ENCODE measurements at places on chromosomes 6 and 20. TPM values are rescaled to one million over a fixed set of nuclear protein-coding genes. Genes with fewer than 3 reads are reported as not detected.

- H3K27me3 ChIP-seq = no peaks in the 10 kb centered on the region
- no peaks in the 10 kb centered on the region for H3K4me1 ChIP-seq
- H3K36me3 ChIP-seq = no peaks in the 10 kb centered on the region
- no peak overlapping the region for H3K27ac ChIP-seq
- no peak overlapping the region for H3K4me3 ChIP-seq
Measured at GRCh38 chr20:19701429-19701828, 56.6 kb upstream of the RIN2 start.

SLC24A3 gene
- total RNA-seq = 0.58 TPM

GRCh38 chr6:98203170-98203806 lies 631.1 kb upstream of the POU3F2 start:
- no peaks in the 10 kb centered on the region for H3K4me1 ChIP-seq
- H3K27ac ChIP-seq = no peak overlapping the region
- H3K4me3 ChIP-seq = no peak overlapping the region
- H3K27me3 ChIP-seq = no peaks in the 10 kb centered on the region
- no peaks in the 10 kb centered on the region for H3K36me3 ChIP-seq
- no peak for DNase-seq

GRCh38 chr6:158680481-158680880 lies 30.6 kb downstream of the SYTL3 start:
- no peak for DNase-seq
- no peaks in the 10 kb centered on the region for H3K27me3 ChIP-seq
- no peaks in the 10 kb centered on the region for H3K4me1 ChIP-seq
- H3K36me3 ChIP-seq = no peaks in the 10 kb centered on the region
- H3K4me3 ChIP-seq = no peak overlapping the region

- H3K4me3 ChIP-seq = no peak overlapping the region
- H3K4me1 ChIP-seq = peaks cover 65% of the 10 kb centered on the region
- no peak for DNase-seq
- H3K27me3 ChIP-seq = no peaks in the 10 kb centered on the region
- peak overlapping the region; percentile 42 for H3K27ac ChIP-seq
- H3K36me3 ChIP-seq = no peaks in the 10 kb centered on the region
Measured at GRCh38 chr6:42393339-42393738, 58.4 kb downstream of the TRERF1 start.

DNA sequence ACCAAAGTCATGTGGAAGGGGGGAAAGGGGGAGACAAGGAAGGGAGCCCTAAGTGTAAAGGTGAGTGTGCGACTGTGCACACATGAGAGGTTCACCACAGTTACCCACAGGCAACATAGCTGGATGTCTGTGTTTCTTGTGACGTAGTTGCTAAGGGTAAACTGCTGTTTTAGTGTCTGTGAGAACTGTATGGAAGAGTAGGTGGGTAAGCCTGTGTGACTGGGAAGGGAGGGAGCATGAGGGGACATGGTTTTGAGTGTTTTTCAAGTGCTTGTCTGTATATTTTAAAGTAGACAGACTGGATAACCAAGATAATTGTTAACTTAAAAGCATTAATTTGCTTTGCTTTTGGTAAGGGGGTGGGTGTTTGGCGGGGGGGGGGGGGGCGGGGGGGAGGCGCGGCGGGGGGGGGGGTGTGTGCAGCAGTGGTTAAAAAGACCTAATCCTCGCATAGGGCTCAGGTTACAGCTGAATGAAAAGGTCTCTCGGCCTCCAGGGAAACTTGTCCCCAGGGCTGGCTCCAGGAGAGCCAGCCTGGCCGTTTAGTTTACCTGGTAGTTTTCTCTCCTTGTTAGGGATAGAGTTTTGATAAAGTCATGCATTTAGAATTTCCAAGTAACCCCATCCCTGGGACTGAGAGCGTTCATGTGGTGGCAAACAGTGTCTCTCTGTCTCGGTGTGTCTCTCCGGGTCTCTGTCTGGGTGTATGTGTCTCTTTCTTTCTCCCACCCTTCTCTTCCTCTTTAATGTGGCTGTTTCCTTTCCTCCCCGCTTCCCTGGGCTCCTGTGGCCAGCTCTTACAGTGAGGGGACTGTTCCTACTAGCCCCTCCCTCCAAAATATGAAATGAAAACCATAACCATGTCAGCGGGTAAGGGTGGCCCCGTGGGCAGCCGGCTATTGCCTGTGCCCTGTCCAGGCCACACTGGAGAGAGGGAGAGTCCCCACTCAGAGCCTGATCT lies 3.4 kb downstream of the SCUBE3 start:
- no peak overlapping the region for H3K27ac ChIP-seq
- H3K4me3 ChIP-seq = no peak overlapping the region
- no peaks in the 10 kb centered on the region for H3K36me3 ChIP-seq

DNA sequence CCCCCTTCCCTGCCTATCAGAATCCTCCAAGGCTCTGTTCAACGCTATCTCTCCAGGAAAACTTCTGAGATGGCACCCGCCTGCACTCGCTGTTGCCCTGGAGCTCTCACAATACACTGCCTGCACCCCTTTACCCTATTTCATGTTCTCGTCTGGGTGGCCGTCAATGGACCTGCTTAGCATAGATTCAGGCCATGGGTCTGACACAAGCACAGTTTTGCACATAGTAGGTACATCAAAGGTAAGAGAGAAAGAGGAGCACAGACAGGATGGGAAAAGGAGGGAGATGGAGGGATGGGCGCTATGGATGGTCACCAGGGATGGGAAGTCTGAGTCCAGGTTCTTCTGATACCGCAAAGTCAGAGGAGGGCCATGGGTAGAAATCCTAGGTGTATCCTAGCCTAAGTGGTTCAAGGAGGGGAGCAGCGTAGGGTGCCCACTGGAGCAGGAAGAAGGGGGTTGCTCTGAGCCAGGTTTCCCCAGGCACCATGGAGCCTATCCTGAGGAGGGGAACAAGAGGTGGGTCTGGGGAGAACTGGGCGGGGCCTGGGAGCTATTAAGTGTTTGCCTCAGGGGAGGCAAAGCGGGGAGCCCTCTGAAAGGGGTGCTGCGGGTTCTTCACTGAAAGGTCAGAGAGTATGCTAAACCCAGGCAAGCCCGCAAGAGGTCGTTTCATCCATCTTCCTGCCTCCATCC lies 89.3 kb downstream of the MRPL14 start:
- H3K4me3 ChIP-seq = no peak overlapping the region
- no peaks in the 10 kb centered on the region for H3K36me3 ChIP-seq
- no peaks in the 10 kb centered on the region for H3K4me1 ChIP-seq
- H3K27me3 ChIP-seq = no peaks in the 10 kb centered on the region

RAB22A gene
- total RNA-seq = 17.3 TPM

- no peak overlapping the region for H3K27ac ChIP-seq
- no peak for DNase-seq
- no peaks in the 10 kb centered on the region for H3K4me1 ChIP-seq
Measured at GRCh38 chr6:89199579-89199978, 17.6 kb downstream of the GABRR1 start.

GRM1 gene
- total RNA-seq = not detected

SUMO4 gene
- 20.0 TPM for total RNA-seq

DNA sequence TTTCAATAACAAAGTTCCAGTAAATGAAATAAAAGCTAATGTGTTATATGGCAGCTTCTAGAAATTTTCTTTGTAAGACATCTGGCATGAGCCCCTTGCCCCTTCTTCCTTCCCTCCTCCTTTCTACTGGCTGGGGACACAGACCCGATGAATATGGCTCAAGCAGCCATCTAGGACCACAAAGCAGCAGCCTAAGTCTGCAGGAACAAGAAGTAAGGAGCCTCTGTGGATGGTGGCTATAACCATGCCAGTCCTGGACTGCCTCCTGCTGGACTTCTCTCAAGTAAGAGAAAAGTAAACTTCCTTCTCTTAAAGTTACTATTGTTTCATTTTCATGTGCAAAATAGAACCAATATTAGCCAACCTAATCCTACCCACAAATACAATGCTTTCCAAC lies 114.9 kb upstream of the DST start:
- no peak overlapping the region for H3K27ac ChIP-seq
- H3K27me3 ChIP-seq = no peaks in the 10 kb centered on the region
- H3K4me3 ChIP-seq = no peak overlapping the region
- H3K36me3 ChIP-seq = no peaks in the 10 kb centered on the region
- H3K4me1 ChIP-seq = no peaks in the 10 kb centered on the region

DNA sequence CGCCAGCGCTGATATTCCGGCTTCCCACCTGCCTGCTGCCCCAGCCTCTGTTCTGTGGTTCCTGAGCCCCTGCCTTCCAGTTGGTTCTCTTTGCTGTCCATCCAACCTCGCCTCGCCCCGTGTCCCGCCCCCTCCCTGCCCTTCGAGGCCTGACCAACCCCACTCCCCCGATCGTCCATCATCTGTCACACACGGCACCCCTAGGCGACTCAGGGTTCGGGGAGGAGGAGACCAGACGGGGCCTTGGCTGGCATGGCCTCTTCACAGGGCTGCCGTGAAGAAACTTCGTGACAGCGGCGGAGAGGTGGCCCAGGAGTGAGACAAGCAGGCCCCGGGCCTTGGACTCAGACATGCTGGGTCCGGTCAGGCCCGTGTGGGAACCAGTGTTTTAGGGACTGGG lies 226.1 kb downstream of the QKI start:
- H3K27ac ChIP-seq = no peak overlapping the region
- H3K4me1 ChIP-seq = no peaks in the 10 kb centered on the region
- no peaks in the 10 kb centered on the region for H3K27me3 ChIP-seq
- DNase-seq = no peak
- no peaks in the 10 kb centered on the region for H3K36me3 ChIP-seq
- no peak overlapping the region for H3K4me3 ChIP-seq

GRCh38 chr6:149840345-149841075 lies 23.6 kb downstream of the LRP11 start:
- no peaks in the 10 kb centered on the region for H3K4me1 ChIP-seq
- no peaks in the 10 kb centered on the region for H3K36me3 ChIP-seq
- H3K4me3 ChIP-seq = no peak overlapping the region
- DNase-seq = no peak

GRCh38 chr20:59221049-59221706 lies 57.6 kb downstream of the ZNF831 start:
- no peak for DNase-seq
- no peak overlapping the region for H3K4me3 ChIP-seq
- peak overlapping the region; percentile 62 for H3K27ac ChIP-seq
- no peaks in the 10 kb centered on the region for H3K27me3 ChIP-seq

GRCh38 chr6:72418495-72418894 lies 203.4 kb upstream of the KCNQ5 start:
- no peaks in the 10 kb centered on the region for H3K27me3 ChIP-seq
- no peaks in the 10 kb centered on the region for H3K4me1 ChIP-seq
- H3K27ac ChIP-seq = no peak overlapping the region
- H3K36me3 ChIP-seq = no peaks in the 10 kb centered on the region
- no peak overlapping the region for H3K4me3 ChIP-seq

TRIM31 gene
- 0.32 TPM for total RNA-seq

FNDC11 gene
- total RNA-seq = 0.30 TPM

- no peaks in the 10 kb centered on the region for H3K4me1 ChIP-seq
- no peaks in the 10 kb centered on the region for H3K27me3 ChIP-seq
- H3K27ac ChIP-seq = no peak overlapping the region
- no peak overlapping the region for H3K4me3 ChIP-seq
- no peaks in the 10 kb centered on the region for H3K36me3 ChIP-seq
- DNase-seq = no peak
Measured at GRCh38 chr20:51338692-51339440, 203.7 kb downstream of the NFATC2 start.

- H3K27me3 ChIP-seq = peaks cover 15% of the 10 kb centered on the region
- peaks cover 29% of the 10 kb centered on the region for H3K4me1 ChIP-seq
- no peak overlapping the region for H3K27ac ChIP-seq
- no peak overlapping the region for H3K4me3 ChIP-seq
- no peaks in the 10 kb centered on the region for H3K36me3 ChIP-seq
- no peak for DNase-seq
Measured at GRCh38 chr20:46013322-46013828, 4.7 kb downstream of the MMP9 start.

CMTR1 gene
- 76.0 TPM for total RNA-seq

- H3K27ac ChIP-seq = no peak overlapping the region
- no peak for DNase-seq
- H3K4me1 ChIP-seq = no peaks in the 10 kb centered on the region
- H3K4me3 ChIP-seq = no peak overlapping the region
Measured at GRCh38 chr6:159512571-159512970, 180.5 kb downstream of the SOD2 start.

DNA sequence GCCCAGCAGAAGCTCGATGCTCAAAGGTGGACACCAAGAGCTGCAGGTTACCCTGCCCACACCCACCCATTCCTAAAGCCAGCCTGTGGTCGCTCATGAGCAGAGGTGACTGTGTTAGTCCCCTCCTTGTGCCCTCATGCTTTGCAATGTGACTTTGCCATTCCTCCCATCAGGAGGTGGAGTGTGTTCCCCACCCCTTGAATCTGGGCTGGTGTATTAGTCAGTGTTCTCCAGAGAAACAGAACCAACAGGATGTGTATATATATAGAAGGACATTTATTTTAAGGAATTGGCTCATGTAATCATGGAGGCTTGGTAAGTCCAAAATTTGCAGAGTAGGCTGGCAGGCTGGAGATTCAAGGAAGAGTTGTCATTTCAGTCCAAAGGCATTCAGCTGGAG lies 54.4 kb upstream of the RNF24 start:
- no peaks in the 10 kb centered on the region for H3K27me3 ChIP-seq
- H3K4me1 ChIP-seq = no peaks in the 10 kb centered on the region
- no peak overlapping the region for H3K27ac ChIP-seq
- H3K4me3 ChIP-seq = no peak overlapping the region

MOG gene
- not detected for total RNA-seq

MCCD1 gene
- total RNA-seq = not detected

DNA sequence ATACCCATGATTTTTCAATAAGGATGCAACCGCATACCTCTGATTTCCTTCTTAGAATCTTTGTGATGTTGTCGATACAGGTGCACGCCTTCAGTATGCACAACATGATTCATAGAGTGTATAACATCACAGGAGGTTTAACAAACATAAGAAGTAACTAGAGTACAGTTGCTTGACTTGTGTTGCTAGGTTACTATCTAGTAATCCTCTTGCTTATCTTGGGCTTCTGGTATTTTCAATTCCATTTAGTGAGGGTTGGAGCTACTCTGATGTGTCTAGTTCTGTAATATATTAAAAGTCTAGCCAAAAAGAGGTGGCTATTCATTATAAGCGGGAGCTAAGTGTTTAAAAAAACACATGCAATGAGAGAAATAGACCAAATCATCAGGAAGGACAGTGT lies 85.5 kb upstream of the TENT5A start:
- H3K4me3 ChIP-seq = no peak overlapping the region
- no peaks in the 10 kb centered on the region for H3K4me1 ChIP-seq
- no peak for DNase-seq
- no peaks in the 10 kb centered on the region for H3K36me3 ChIP-seq
- H3K27me3 ChIP-seq = no peaks in the 10 kb centered on the region
- H3K27ac ChIP-seq = no peak overlapping the region

- DNase-seq = peak; percentile 83
- peaks cover 42% of the 10 kb centered on the region for H3K4me1 ChIP-seq
- H3K27me3 ChIP-seq = no peaks in the 10 kb centered on the region
- H3K27ac ChIP-seq = peak overlapping the region; percentile 97
Measured at GRCh38 chr20:46406986-46407670, 713 bp upstream of the ELMO2 start.

GRCh38 chr20:8020314-8021079 lies 936 bp upstream of the TMX4 start:
- H3K4me1 ChIP-seq = peaks cover 24% of the 10 kb centered on the region
- no peaks in the 10 kb centered on the region for H3K27me3 ChIP-seq
- H3K27ac ChIP-seq = no peak overlapping the region
- H3K36me3 ChIP-seq = peaks cover 4% of the 10 kb centered on the region
- peak overlapping the region; percentile 82 for H3K4me3 ChIP-seq
- no peak for DNase-seq

CLDN20 gene
- not detected for total RNA-seq

- no peaks in the 10 kb centered on the region for H3K36me3 ChIP-seq
- H3K4me1 ChIP-seq = no peaks in the 10 kb centered on the region
- H3K27ac ChIP-seq = no peak overlapping the region
- no peaks in the 10 kb centered on the region for H3K27me3 ChIP-seq
- no peak overlapping the region for H3K4me3 ChIP-seq
Measured at GRCh38 chr20:51128198-51128597, 105.3 kb upstream of the KCNG1 start.

SLC17A2 gene
- not detected for total RNA-seq
